Activated T-helper 1 cell treated with anti-CD3 and anti-CD28 coated beads, Interleukin-2, amount 50 U/mL, for 16 hours (primary cell): ENCODE measurements at places on chromosomes 1 and 21.

- DNase-seq: no peak
Measured at GRCh38 chr1:167763525-167764220, 41.9 kb downstream of the MPZL1 start.

DNA sequence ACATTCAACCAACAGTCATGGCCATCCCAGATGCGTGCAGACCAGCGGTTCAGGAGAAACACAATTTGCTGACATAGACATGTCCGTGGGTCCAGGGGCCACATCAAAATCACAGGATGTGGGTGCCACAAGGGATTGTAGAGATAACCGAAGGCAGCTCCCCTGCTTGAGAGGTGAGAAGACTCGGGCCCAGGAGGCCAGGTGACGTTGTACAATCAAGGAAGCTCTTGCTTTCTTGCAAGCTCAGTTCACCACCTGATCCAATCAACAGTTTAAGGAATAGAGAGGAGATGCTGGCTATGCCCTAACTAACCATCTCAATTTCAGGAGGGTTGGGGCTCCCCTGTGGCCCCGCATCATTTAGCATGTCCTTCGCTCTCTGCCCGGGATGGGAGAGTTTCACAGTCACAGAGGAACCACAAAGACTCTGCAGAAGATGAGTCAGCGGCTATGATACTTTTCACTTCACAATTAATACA is 19.5 kb downstream of the UBASH3A start:
- no peak for DNase-seq

DNA sequence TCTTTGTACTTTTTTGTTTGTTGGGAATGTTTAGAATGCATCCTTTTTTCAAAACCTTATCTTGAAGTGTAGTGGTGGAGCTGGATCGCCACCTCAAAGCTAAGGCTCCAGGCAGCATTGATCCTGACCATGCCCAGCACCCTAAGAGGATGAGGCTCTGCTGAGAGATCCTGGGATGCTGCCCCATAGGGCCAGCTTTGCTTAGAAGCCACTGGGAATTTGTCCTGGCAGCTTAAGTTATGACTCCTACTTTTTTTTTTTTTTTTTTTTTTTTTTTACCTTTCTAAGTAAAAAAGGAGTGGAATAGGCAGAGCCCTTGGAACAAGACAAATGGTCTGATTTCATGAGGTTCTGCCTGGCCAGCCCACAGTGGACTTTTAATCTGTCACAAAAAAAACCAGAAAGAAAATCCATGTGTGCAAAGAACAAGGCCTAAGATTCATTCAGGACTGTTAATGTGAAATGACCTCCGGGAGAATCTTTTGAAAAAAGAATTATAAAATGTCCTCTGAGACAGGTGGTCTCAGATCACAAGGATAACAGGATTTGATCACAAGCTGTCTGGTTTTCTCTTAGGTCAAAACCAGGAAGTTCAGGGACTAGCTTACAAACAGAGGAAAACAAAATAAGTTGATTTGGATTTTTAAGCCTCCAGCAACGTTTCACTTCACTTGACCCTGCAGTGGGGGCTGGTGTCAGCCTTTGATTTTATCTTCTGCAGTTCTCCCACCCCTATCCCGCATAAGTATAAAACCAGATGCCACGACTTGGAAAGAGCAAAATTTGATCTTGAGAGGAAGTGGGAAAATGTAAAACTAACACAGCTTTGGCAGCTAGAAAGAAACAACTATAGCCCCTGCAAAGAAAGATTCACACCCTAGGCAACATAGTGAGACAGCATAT is 25.9 kb upstream of the RAP1A start:
- no peak for DNase-seq

DNA sequence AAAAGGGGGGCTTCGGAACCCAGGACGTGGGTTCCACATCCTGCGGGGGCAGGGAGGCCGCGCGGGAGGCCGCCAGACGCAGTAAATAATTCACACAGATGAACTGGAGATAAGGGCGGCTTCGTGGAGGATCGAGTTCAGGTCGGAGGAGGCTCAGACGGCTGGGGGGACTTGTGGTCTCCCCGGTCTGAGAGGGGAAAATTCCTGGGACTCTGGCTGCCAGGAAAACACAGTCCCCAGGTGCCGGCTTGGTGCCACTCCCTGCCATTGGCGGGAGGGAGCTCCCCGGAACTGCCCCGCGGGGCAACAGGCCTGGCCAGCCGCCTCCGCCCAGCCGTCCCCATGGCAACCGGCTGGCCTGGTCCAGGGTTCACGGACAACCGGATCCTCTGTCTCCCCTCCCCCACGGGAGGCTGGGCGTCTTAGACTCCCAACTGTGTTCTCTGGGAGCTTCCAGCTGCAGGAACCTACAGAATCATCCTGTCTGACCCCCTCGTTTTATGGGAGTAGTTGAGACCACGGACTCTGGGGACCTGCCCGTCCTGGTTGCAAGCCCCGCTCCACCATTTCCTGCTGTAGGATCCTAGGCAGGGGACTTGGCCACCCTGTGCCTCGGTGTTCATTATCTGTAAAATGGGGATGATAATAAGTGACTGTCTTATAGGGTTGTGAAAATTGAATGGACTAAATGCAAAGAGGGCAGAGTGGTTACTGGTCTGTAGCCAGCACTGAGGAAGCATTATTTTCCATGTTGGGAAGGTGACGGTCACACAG is 9.6 kb downstream of the CAMK2N1 start:
- no peak for DNase-seq

GRCh38 chr1:31043631-31044030 is 21.9 kb downstream of the PUM1 start:
- no peak for DNase-seq

DNA sequence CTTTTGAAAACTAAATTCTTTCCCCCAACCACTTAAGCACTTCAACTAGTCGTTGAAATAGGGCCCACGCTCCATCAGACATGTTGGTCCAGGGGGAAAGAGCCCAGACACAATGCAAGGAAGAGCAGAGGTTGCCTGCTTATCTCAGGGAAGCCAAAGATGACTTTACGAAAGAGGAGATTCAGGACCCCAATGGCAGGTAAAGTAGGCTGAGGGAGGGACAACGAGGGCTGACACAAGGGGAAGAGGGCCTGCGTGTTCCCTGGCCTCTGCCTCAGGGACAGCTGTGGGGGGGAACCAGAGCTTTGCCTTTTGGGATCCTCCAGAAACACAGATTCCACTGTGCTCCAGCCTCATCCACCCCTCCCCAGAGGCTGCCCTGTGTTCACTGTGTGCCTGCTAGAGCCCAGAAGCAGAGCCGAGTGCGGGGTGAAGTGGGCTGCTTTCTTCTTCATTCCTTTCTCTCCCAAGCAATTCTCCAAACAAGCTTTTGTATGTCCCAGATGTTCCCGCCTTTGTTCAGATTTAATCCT is 135.5 kb upstream of the GRIK3 start:
- no peak for DNase-seq
